ENCODE measurements at places on chromosomes 3 and 15. TPM values are rescaled to one million over a fixed set of nuclear protein-coding genes. Genes with fewer than 3 reads are reported as not detected.

DNA sequence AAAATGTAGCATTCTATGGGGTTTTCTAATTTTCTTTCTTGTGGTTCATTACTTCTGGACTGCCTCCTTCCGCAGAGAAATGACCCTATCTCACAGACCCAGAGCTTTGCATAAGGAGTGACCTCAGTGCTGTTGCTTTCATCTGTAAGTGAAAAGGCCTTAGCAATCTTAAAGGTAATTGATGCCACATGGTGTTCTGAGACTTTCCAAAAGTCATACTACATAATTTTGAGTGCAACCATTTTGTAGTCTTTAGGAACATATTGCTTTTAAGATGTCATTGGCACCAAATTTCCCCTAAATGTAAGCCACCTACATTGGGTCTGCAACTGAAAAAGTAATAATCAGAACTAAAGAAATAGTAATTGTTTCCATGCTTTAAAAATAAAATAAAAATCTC is 9.2 kb upstream of the HHLA2 start:
- H3K4me1 ChIP-seq, result peaks cover 39% of the 10 kb centered on the region
- peak overlapping the region; percentile 70 for H3K27ac ChIP-seq
- H3K36me3 ChIP-seq, result peaks cover 17% of the 10 kb centered on the region
- DNase-seq, result no peak
- peaks cover 2% of the 10 kb centered on the region for H3K27me3 ChIP-seq

DNA sequence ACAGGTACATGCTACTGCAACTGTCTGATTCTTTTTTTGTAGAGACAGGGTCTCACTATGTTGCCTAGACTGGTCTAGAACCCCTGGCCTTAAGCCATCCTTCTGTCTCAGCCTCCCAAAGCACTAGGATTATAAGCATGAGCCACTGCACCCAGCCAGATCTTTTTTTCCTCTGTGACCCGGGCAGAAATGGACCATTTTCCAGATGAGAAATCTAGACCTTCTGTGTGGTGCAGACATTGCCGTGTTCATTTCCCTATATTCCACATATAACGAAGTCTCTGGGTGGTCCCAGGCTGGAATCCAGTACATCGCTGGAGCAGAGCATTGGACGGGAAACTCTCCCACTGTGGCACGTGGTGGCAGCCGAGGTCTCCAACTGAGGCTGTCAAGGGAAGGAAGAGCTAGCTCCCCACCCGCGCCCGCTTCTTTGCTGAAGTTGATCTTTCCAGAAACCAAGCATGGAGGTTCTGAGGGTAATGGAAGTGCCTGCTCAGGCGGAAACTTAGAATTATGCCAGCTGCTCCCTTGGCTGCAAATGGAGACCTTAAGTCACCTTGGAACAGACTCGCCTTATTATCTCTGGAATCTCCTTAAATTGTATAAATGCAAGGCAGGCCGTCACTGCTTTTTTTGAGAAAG is 23.1 kb upstream of the TXNRD3 start:
- H3K36me3 ChIP-seq, result no peaks in the 10 kb centered on the region
- H3K4me1 ChIP-seq, result peaks cover 3% of the 10 kb centered on the region
- peaks cover 5% of the 10 kb centered on the region for H3K27me3 ChIP-seq
- no peak overlapping the region for H3K27ac ChIP-seq
- no peak for DNase-seq

DNA sequence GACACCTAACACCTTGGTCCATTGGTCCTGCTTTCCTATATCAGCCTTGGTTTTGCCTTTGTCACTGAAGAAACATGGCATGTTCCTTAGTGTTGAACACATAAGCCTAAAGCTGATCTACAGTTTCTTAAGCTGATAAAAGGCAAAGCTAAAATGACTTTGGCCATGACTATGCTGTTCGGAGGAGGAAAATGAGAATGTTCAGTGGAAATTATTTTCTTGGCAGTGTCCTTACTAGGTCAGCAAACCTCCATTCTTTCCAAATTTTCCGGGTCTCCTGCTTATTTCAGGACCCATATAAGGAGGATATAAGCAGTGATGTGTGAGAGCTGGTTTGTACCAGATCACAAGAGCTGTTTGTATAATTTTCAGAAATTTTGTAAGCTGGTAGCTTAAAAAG is 832.9 kb upstream of the CFAP20DC start:
- no peak for DNase-seq
- peaks cover 2% of the 10 kb centered on the region for H3K36me3 ChIP-seq
- H3K4me3 ChIP-seq, result no peak overlapping the region
- H3K27me3 ChIP-seq, result no peaks in the 10 kb centered on the region
- H3K4me1 ChIP-seq, result peaks cover 50% of the 10 kb centered on the region

The KBTBD12 gene
- total RNA-seq, result not detected

The SHF gene
- 23.5 TPM for total RNA-seq

All from activated CD8-positive, alpha-beta T cell treated with anti-CD3 and anti-CD28 coated beads for 36 hours (primary cell).